ENCODE measurements at places on chromosomes 5 and 9.

DNA sequence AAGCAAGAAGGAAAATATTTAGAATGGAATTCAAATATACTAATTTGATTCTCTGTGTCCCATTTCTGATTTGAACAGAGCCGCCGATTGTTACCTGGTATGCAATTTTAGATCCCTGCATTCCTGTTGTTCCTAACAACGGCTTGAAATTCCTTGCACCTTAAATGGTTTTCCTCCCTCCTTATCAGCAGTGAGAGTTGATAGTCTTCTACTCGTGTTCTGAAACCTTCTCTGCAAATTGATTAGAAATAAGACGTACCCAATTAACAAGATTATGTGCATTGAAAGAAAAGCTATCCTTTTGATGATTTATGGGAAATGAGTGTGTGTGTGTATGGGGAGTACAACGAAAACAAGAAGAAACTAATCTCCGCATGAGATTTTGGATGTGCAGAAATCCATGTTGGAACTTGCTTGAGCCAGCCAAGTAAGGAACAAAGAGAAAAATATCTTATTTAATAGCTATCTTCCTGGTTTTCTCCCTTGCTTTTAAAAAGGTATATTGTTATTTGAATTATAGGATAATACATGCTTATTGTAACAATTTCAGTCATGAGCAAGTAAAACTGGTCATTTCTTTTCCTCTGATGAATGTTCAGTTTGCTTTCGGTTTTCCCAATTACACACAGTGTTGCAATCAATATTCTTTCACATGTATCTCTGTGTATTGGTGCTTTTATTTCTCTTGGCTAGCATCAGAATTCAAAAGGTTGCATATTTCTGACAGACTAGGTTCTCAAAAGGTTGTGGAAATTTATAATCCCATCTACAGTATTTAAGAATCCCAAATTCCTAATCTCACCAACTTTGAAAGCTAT is 211.1 kb upstream of the ACTBL2 start:
- peak; percentile 62 for DNase-seq

DNA sequence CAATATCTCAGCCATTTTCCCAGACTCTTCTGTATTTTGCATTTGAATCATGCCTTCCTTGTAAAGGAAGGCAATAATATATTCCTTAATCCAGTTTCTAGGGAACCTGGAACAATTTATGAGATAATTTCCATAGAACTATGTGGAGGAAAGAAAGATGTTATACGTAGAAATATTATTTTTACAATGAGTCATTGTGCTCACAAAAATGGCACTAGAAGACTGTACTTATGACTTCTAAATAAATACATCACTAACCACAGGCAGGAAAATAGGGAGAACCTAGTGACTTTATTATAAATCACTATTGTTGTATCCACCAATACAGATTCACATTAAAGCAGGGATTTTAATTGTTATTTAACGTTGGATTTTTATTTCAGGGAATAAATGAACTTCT is 87.6 kb downstream of the FBXO38 start:
- no peak for DNase-seq

GRCh38 chr9:129867136-129868022 is 32.1 kb downstream of the USP20 start:
- DNase-seq, result no peak

DNA sequence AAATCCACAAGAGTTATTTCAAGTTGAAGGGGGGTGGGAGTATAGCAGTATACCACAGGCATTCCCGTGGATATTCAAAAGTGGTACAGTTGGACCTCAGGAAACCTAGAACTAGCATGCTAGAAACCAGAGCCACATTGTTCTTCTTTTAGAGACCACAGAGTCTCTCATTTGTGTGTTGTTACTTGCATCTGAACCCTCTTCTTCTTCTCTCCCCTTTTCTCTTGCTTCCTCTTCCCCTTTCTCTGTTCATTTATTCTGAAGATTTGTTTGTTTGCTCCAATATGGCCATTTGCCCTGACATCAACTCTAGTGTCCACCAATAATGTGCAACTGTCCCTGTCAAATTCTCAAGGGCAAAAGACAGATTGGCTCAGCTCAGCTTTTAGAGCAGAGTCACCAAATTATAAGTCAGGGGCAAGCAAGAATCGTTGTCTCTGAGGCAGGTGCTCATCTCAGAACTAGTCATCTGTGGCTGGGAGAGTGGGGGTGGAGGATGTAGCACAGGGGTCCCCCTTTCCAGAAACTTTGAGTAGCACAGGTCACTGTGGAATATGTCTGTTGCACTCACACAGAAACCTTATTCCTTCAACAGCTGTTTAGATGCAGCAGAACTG is 321.1 kb downstream of the ARRDC3 start:
- DNase-seq, result no peak

DNA sequence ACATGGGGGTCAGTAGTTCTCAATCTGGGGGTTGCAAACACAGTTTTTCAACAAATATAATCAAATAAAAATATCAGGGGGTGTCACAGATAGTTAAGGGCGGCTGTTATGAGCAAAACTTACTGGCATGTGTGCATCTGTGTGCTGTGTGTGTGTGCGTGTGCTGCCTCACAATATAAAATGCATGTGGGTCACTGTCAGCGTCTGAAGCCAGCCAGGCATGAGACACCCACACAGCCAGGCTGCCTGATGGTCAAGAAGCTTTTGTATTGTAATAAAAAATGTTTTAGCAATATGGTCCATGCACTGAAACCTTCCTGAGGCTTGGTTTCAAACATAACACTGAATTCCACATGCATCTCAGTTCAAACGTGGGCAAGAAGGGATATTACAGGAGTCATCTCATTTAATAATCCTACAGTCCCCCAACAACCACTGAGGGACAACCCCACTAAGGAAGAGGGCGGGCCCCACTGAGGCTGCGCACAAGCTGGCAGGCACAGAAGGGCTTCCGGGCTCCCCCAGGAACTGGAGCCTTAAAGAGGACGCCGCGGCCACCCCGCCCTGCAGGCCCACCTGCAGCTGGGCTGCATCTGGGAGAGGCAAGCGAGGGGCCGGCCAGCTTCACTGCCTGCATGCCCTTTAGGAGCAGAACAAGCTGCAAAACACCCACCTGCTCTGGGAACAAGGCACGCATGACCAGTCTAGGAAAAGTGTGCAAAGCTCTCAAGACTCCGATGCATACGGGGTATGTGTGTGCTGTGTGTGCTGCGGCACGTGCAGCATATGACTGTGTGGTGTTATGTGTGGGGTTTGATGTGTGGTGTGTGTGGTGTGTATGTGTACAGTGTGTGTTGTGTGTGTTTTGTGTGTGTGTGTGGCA is 14.1 kb downstream of the SEMA4D start:
- no peak for DNase-seq

DNA sequence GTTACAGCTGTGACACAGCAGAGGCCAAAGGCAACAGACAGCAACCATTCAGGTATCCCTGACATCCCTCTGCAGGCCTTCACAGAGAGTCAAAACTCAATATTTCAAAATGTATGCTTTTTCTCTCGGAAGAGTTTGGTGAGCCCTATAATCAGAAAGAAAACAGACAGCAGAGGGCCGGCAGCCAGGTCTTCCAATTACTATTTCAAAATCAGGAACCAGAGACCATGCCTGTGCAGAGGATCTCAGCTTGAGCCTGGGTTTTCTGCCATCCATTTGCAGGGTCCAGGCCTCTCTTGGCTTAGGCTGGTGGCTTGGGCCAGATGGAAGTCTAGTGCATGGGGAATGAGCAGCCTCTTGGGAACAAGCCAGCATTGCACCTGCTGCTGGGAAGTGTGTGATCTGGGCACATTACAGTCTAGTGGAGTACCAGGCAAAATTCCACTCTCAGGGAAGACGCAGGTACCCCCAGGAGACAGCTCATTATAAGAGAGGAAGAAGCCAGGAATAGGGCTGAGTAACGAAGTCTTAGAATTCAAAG is 231.3 kb downstream of the ENC1 start:
- no peak for DNase-seq

GRCh38 chr9:124899845-124900244 is 37.9 kb downstream of the ARPC5L start:
- peak; percentile 84 for DNase-seq

DNA sequence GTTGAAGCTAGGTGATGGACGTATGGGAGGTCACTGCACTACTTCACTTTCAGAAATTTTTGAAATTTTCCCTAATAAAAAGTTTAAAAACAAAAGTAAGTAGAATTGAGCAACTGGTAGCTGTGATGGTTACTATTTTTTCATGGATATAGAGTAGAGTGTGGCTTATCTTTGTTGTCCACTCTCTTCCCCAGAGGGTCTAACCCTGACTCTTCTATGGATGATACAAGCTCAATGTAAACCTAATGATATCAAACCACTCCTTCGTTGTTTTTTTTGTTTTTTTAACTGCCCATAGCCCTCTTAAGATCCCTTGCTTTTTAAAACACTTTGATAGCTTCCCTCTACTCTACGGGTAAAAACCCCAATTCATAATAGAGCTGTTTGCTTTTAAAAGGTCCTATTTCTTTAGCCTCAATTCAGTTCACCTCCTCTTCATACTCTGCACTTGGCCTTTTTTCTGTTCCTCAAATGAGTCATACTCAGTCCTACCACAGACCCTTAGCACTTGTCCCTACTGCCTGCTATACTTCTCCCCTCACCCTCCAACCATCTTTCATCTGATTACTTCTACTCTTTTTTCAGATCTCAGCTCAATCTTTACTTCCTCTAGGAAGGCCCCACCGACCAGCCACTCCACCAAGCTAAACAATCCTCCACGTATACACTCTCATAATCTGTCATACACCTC is 2.6 kb downstream of the HDAC3 start:
- DNase-seq, result no peak

GRCh38 chr5:97788369-97788768 is 605.3 kb upstream of the RIOK2 start:
- DNase-seq, result no peak

DNA sequence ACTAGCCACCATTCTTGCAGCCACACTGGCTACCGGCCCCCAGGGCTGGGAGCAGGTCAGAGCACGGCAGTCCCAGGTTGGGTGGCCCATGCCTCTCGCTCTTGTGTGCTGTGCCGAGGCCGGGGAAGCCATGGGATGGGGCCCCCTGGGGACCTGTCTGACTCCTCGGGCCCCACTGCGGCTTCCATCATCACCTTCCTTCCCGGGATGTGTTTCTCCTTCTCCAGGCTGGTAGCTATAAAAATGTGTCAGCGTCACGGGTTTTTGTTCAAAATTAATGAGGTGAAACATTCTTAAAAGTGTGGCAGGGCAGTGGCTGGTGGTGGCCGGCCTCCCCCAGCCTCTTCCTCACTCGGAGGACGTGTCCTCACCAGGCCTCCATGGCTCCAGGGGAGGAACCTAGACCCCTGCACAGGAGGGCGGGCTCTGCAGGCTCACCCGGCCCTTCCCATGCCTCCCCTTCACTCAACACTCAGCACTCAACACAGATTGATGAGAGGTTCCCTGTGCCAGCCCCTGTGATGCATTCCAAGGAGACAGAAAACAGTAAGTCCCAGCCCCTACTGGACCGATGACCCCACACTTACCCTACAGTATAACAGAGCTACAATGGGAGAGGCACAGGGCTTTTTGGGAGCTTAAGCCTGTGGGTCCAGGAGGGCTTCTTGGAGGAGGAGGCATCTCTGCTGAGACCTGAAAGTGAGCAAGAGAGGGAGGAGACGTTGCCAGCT is 43.2 kb downstream of the PTGES start:
- DNase-seq, result no peak

DNA sequence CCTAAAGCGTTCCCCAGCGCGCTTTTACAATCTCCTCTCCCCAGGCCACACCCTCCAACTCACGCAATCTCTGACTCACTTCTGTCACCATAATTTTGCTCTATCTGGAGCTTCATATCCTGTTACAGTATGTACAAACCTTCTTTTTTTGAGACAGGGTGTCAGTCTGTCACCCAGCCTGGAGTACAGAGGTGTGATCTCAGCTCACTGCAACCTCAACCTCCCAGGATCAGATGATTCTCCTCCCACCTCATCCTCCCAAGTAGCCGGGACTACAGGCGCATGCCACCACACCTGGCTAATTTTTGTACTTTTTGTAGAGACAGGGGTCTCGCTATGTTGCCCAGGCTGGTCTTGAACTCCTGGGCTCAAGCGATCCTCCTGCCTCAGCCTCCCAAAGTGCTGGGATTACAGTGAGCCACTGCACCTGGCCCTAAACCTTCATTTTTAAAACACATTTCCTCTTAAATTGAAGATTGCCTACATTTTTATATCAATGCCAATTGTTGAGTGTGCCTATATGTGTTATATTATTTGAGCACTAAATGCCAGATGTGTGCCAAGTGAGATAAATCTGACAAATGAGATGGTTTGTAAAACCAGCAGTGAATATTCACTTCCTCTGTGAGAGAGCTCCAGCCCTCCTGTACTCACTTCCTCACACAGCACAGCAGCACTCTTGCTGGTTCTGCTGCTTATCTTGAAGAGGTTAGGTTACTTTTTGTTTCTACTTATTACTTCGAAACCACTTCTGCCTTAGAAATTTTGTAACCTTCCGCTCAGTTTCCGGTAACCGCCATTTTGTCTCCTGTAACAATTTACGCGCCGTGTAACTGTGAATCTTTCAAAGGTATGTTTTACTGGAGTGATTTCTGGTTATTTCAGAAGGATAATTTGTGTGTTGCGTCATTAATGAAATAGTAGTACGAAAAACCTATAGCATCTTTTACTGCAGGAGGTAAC is 57.9 kb downstream of the DOCK8 start:
- peak; percentile 3 for DNase-seq

DNA sequence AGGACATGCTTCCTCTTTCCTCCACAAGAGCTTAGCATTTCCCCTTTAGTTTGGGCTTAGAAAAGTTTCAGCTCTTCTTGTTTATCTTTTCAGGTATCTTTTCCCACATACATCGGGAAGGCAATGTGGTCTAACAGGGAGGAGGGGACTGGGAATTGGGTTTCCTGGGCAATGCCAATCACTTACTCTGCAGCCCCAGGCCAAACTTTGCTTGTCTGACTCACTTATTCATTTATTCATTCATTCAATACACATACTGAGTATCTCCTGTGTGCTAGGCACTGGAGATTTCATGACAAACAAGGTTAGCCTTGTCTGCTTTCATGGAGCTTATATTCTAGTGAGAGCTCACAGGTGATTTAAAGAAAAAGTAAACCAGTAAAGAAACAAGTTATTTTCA is 10.7 kb upstream of the POU4F3 start:
- no peak for DNase-seq

GRCh38 chr9:123997665-123998277 is 13.8 kb upstream of the LHX2 start:
- DNase-seq, result peak; percentile 80

GRCh38 chr5:105033637-105034400 is 1471.2 kb upstream of the NUDT12 start:
- no peak for DNase-seq

GRCh38 chr5:79613549-79613948 is 1.3 kb downstream of the TENT2 start:
- no peak for DNase-seq

- DNase-seq, result no peak
Measured at GRCh38 chr9:96721731-96722429, 56.0 kb downstream of the ZNF510 start.

GRCh38 chr5:177482359-177482795 is 8.9 kb upstream of the DBN1 start:
- no peak for DNase-seq

DNA sequence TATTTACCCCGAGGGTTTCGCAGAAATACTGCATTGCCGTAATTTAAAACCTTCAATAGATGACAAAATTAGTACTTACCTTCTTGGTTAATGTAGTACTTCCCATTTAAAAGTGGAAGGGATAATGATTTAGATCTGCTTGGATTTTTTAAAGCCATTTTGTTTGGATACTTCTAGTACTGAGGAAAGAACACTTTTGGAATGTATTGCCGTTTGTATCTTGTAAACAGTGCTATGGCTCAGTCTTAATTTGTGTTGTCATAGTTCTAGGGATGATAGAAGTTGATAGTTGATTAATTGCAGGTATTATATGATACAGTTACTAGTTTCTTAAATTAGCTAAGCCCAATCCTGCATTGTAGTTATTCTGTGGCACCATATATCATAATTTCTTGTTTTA is 33.1 kb downstream of the TNPO1 start:
- DNase-seq, result no peak

All from epithelial cell of esophagus (primary cell).